Prostate gland (tissue), 2 donors: ENCODE measurements at places on chromosomes 6 and 20. TPM values are rescaled to one million over a fixed set of nuclear protein-coding genes. Genes with fewer than 3 reads are reported as not detected.

APOM gene
- 1.6 TPM for total RNA-seq

PDE10A gene
- total RNA-seq: 13.5 TPM

GRCh38 chr6:156848123-156848522 lies 70.9 kb downstream of the ARID1B start:
- DNase-seq: no peak

DNA sequence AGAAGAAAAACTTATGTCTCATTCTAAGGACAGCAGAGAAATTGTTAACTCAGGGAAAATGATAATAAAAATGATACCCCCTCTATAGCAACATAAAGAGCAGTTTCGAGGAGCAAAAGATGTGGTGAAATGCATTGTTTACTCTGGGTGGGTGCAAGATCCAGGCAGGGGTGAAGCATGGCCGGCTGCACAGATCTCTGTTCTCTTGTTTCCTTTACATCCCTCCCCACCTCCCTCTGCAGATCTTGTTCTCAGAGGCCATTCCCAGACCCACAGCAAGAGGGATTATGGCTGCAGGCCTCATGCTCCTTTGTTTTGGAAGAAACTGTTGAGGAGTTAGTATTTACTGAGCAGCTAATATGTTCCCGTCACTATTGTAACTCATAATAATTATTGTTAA lies 1.8 kb downstream of the BTN3A1 start:
- no peak for DNase-seq

- DNase-seq: no peak
Observed at GRCh38 chr20:37519508-37520418, 1.3 kb upstream of the NNAT start.

GRCh38 chr6:119960456-119960855 lies 610.9 kb upstream of the MAN1A1 start:
- no peak for DNase-seq

- no peak for DNase-seq
Observed at GRCh38 chr6:67898875-67899274, 736.2 kb upstream of the ADGRB3 start.

- no peak for DNase-seq
Observed at GRCh38 chr6:166928644-166929541, 27.5 kb downstream of the RNASET2 start.
